Melanocyte of skin (primary cell): ENCODE measurements at places on chromosomes 7 and 10. TPM values are rescaled to one million over a fixed set of nuclear protein-coding genes. Genes with fewer than 3 reads are reported as not detected.

HGF gene
- under 0.01 TPM in 1 of 2 replicates, not detected in the other for total RNA-seq

GPER1 gene
- 2.9 and 3.7 TPM in 2 replicates for total RNA-seq

PRR15 gene
- not detected in 2 replicates for total RNA-seq

AKR1B1 gene
- 99.2 and 137 TPM in 2 replicates for total RNA-seq

WDR86 gene
- 0.69 TPM in 1 of 2 replicates, not detected in the other for total RNA-seq

WASHC2C gene
- 36.1 and 56.7 TPM in 2 replicates for total RNA-seq

OPALIN gene
- total RNA-seq: not detected in 2 replicates

SYT15 gene
- under 0.01 TPM in 1 of 2 replicates, not detected in the other for total RNA-seq

EFCAB10 gene
- total RNA-seq: 0.31 TPM in 1 of 2 replicates, not detected in the other

OR9A2 gene
- total RNA-seq: 0.34 and 0.36 TPM in 2 replicates

OR6V1 gene
- total RNA-seq: not detected in 2 replicates

EPHA1 gene
- not detected in 2 replicates for total RNA-seq

PRSS58 gene
- total RNA-seq: not detected in 2 replicates

ZNHIT1 gene
- 88.1 and 115 TPM in 2 replicates for total RNA-seq

HTR5A gene
- total RNA-seq: 0.15 TPM in 1 of 2 replicates, not detected in the other

UCN3 gene
- not detected in 2 replicates for total RNA-seq

DENND11 gene
- total RNA-seq: 6.2 and 6.3 TPM in 2 replicates

GALNT17 gene
- total RNA-seq: not detected in 2 replicates

KDM7A gene
- 1.7 and 2.8 TPM in 2 replicates for total RNA-seq

OR2A1 gene
- total RNA-seq: 0.34 TPM in 1 of 2 replicates, not detected in the other

PNLIPRP2 gene
- not detected in 2 replicates for total RNA-seq

CRTAC1 gene
- under 0.01 TPM in 1 of 2 replicates, not detected in the other for total RNA-seq

SEC61G gene
- total RNA-seq: 131 and 175 TPM in 2 replicates

NAT16 gene
- total RNA-seq: not detected in 2 replicates

FAM131B gene
- 0.15 TPM in 1 of 2 replicates, not detected in the other for total RNA-seq

TMEM273 gene
- not detected in 2 replicates for total RNA-seq

H2AZ2 gene
- 58.5 and 91.2 TPM in 2 replicates for total RNA-seq

TDRD1 gene
- 1.0 and 3.3 TPM in 2 replicates for total RNA-seq

ZNF488 gene
- total RNA-seq: not detected in 2 replicates

LIPN gene
- total RNA-seq: not detected in 2 replicates

C10orf90 gene
- total RNA-seq: 83.6 and 130 TPM in 2 replicates

LRIT1 gene
- total RNA-seq: not detected in 2 replicates

LRRC18 gene
- total RNA-seq: not detected in 2 replicates

STEAP1 gene
- 7.9 and 16.7 TPM in 2 replicates for total RNA-seq

NUTM2E gene
- total RNA-seq: under 0.01 TPM in 1 of 2 replicates, not detected in the other

PIP gene
- total RNA-seq: not detected in 2 replicates

VWC2 gene
- total RNA-seq: under 0.01 TPM in 1 of 2 replicates, not detected in the other

ELN gene
- not detected in 2 replicates for total RNA-seq

CCZ1 gene
- 55.7 and 69.8 TPM in 2 replicates for total RNA-seq

CTTNBP2 gene
- 10.7 and 11.9 TPM in 2 replicates for total RNA-seq

CALML3 gene
- not detected in 2 replicates for total RNA-seq

SEMA4G gene
- 0.77 and 1.3 TPM in 2 replicates for total RNA-seq

SPDYE6 gene
- not detected in 2 replicates for total RNA-seq

SEMA3E gene
- total RNA-seq: not detected in 2 replicates

HOXA4 gene
- not detected in 2 replicates for total RNA-seq
